ENCODE measurements at places on chromosomes 12 and 14.

GRCh38 chr12:58306266-58307000 lies 365.1 kb downstream of the ATP23 start:
- DNase-seq, result no peak

- DNase-seq, result peak; percentile 52
Measured at GRCh38 chr12:98154850-98155249, 360.5 kb upstream of the TMPO start.

DNA sequence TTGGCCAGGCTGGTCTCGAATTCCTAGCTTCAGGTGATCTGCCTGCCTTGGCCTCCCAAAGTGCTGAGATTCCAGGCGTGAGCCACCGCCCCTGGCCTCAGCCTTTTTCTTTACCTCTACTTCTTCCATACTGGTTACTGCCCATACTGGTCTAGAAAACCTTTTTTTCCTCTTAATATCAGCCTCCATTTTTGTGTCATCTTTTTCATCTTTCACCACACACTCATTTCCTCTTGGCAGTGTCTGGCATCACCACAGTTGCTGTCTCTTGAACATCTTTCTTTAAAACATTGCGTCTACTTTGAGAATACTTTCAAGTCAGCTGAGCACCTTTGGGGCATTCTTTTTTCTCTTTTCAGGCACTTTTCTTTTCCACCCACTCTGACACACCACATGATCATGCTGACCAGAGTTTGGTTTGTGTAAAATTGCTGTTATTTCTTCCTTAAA lies 32.7 kb downstream of the DDX47 start:
- no peak for DNase-seq

DNA sequence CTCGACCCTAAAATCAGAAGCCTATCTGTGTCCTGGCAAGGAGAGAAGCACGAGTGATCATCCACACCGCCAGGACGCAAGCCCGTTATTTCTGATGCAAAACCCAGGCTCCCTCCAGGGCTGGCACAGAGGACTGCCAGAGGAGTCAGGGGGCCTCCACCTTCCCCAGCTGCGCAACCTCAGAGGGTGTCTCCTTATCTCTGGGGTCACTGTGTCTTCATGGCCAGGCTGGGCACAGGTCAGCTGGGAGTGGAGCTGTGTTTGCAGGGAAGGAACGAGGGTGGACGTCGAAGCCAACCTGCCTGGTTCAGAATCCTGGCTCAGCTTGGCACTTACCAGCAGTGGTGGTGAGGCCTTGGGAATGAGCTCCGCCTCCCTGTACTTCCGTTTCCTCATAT lies 12.0 kb upstream of the SERPINA3 start:
- no peak for DNase-seq

GRCh38 chr12:15700595-15700994 lies 88.6 kb downstream of the EPS8 start:
- DNase-seq, result no peak

DNA sequence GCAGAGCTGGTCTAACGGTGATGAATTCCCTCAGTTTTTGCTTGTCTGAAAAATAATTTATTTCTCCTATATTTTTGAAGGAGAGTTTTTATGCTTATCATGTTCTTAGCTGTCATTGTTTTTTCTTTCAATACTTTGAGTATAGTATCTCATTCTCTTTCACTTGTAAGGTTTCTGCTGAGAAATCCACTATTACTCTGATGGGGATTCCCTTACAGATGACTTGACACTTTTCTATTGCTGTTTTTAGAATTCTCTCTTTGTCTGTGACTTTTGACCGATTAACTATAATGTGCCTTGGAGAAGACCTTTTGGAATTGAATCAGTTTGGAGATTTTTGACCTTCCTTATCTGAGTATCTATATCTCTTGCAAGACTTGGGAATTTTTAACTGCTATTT lies 139.6 kb downstream of the PRKD1 start:
- DNase-seq, result no peak

DNA sequence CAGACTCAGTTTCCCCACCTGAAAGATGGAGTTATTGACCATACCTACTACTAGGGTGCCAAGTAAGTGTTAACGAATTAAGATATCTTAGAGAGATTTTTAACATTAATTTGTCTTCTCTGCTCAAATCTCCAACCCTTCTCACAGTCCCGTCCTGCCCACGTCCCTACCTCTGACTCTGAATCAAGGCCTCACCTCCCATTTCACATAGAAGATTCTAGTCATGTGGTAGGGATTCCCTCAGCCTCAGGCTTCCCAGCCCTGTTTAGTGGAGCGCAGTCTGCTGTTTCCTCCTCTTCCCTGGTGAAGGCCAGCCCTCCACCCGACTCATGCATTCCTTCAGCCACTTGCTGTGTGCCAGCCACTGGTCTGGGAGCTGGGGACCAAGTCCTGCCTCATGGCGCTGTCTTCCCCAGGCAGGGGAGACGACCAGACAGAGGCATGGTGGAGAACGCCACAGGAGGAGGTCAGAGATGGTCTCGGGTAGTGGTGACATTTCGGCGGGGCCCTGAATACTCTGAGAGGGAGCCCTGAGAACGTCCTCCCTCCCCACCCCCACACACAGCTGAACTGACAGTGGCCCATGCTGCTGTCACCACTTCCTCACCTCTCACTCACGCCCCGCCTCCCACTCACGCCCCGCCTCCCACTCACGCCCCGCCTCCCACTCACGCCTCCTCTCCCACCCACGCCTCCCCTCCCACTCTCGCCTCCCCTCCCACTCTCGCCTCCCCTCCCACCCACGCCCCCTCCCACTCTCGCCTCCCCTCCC lies 38.8 kb downstream of the TMEM63C start:
- DNase-seq, result no peak

GRCh38 chr12:10571141-10571540 lies 42.3 kb downstream of the MAGOHB start:
- DNase-seq, result no peak

GRCh38 chr12:18439541-18439940 lies 178.2 kb downstream of the PIK3C2G start:
- DNase-seq, result no peak

DNA sequence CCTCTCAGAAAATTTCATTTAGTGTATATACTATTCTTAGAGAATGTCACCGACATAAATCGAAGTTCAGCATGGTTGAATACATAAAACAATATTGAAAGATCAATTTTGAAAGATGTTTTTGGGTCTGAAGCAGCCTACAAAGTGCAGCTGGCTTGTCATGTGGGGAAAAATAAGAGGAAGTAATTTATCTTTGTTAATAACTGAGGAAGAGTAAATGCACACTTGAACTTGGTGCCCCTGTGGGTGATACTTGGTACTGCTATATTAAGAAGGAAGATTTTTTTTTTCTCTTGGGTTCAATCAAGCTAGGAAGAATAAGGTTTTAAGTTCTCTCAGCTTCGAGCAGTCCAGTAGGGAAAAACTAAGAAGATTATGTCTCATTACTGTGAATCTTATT lies 661.3 kb downstream of the RPL10L start:
- no peak for DNase-seq

- no peak for DNase-seq
Measured at GRCh38 chr12:97194546-97194945, 268.1 kb upstream of the RMST start.

GRCh38 chr12:45270951-45271350 lies 55.1 kb downstream of the ANO6 start:
- DNase-seq, result no peak

DNA sequence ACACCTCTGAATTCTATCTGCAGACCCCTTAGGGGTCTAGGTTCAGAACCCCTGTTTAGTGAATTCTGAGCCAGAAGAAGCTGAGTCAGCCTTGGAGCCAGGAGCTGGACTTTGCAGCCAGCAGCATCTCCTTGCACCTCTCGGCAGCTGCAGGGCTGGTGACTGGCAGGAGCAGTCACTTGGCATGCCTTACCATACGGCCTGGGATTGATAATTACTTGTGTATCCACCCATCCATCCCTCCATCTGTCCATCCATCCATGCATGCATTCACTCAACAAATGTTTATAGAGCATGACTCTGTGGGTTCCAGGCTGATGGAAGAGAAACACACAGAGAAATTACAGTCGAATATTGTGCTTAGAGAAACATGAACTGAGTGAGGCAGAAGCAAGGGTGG lies 67.5 kb upstream of the PRIMA1 start:
- DNase-seq, result no peak

- no peak for DNase-seq
Measured at GRCh38 chr14:73700325-73700724, 13.9 kb downstream of the PNMA1 start.

DNA sequence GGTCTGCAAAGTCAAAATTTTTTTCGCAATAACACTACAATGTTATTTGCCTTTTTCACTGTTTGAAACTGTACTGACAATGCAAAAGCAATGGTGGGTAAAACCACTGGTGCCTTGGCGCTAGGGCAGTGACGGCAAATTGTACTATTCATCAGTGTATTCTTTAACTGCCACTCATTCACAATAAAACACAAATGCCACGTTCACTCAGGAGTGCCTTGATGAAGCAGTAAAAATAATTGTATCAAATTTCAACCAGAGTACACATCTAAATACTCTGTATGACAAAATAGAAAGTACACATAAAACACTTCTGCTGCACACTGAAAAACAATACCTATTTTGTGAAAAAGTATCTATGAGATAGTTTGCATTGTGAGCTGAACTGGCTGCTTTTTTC lies 17.8 kb downstream of the DCAF5 start:
- DNase-seq, result no peak

GRCh38 chr12:114238808-114239207 lies 167.1 kb downstream of the TBX5 start:
- no peak for DNase-seq

DNA sequence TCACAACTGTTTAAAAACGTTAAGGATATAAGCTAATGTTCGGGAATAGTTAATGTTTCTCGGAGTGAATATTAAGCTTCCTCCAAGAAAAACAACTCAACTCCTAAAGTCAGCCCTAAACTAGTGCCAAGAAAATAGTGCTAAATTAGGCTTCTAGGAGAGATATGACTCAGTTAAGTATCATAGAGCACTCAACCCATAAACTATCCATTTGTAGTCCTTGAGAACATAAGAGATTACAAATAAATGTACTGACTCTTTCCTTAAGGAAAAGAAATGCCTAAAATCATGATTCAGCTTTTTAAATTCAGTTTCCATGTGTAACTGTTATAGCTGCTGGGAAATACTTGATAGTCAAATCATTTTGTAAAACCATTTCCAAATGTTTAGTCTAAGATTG lies 117.1 kb downstream of the HMGA2 start:
- DNase-seq, result no peak

DNA sequence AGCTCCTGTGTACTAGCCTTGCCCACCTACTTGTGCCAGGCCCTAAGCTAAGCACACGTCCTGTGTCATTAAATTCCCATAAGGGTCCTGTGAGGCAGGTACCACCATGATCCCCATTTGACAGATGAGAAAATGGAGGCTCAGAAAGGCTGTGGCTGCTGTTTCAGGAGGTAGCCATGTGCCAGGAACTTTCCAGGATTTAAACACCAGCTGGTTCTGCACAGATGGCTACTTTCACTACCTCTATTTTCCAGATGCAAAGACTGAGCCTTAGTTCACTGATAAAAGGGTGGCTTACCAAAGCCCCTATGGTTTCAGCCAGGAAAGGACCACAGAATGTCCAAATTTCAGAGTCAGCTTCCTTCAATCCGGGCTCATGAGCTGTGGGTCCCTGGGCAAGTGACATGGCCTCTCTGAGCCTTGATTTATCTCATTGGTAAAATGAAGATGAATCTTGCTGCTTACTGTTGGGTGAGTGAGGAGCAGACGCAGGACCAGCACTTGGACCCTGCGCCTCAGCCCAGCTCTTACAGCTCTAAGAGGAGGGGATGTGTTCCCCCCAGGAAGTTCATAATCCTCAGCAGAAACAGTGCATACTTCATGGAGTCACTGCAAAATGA lies 23.5 kb downstream of the CMKLR1 start:
- DNase-seq, result no peak

- no peak for DNase-seq
Measured at GRCh38 chr12:98332642-98333041, 182.7 kb upstream of the TMPO start.

DNA sequence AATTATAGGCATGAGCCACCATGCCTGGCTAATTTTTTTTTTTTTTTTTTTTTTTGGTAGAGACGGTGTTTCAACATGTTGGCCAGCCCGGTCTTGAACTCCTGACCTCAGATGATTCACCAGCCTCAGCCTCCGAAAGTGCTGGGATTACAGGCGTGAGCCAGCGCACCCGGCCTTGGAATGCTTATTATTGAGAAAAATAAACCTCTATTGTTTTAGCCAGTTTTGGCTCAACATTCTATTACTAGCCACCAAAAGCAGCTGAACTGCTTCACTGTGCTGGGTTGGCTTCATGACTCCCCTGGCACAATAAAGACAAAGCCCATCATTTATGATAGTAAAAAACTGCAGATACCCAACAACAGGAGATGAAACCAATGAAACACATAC lies 93.5 kb upstream of the CEP83 start:
- DNase-seq, result no peak

GRCh38 chr12:11227373-11227772 lies 40.6 kb upstream of the TAS2R42 start:
- no peak for DNase-seq

DNA sequence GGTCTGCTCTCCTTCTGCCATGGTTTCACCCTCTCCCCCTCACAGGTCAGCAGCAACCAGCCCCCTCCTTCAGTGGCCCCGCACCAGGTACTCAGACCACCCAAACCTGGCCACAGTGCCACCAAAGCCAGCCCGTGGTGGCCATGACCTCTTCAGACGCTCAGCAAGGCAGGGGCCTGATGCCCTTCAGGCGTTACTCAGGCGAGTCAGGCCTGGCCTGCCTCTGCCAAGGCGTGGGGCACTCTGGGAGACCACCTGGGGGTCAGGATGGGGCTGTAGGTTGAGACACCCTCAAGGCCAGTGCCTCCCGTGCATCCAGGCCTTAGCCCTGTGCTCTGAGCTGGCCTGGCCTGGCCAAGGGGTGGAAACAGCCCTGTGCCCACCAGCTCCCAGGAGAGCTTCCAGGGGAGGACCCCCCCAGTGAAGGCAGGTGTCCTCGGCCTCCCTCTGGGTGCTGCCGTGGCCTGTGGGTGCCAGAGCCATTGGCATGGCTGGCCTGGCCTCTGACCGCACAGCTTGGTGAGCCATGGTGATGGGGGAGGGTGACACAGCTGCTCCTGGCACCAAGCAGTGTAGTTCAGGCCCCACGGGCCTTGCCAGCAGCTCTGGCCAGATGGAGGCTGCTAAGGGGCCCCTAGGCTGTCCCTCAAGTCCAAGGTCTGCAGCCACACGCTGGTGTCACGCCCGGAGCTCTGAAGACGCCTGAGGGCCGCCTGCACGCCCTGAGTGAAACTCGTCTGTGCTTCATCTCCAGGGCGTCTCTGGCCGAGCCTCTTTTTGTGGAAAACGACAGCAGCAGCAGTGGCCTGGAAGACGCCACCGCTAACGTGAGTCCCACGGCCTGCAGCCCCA lies 15.1 kb downstream of the XRCC3 start:
- DNase-seq, result no peak

DNA sequence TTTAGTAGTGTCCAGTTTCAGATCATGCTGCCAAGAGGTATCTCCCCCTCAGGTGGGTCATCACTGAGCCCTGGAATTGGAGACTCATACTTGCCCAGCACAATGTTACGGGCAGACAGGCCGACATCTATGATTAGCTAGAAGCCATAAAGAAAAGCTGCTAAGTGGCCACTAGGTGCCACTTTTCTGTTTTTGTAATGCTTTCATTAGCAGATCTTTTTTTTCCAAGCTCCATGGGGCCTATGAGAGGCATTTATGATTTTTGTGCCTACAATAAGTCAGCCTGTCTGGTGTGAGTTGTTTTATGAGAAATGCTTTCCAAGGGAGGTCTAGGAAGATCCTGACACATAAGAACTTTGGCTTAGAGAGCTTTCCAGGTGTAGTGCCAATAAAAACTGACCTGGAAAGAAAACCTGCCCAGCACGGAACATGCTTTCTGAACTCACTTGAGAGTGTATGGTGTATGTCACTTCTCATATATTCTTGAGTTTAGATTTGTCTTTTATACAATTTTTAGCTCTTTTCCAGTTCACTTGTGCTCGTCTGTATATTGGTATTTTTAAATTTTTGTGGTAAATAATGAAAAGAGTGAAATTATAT lies 21.8 kb upstream of the SMCO2 start:
- no peak for DNase-seq
